ENCODE measurements at places on chromosomes 7 and 10.

DNA sequence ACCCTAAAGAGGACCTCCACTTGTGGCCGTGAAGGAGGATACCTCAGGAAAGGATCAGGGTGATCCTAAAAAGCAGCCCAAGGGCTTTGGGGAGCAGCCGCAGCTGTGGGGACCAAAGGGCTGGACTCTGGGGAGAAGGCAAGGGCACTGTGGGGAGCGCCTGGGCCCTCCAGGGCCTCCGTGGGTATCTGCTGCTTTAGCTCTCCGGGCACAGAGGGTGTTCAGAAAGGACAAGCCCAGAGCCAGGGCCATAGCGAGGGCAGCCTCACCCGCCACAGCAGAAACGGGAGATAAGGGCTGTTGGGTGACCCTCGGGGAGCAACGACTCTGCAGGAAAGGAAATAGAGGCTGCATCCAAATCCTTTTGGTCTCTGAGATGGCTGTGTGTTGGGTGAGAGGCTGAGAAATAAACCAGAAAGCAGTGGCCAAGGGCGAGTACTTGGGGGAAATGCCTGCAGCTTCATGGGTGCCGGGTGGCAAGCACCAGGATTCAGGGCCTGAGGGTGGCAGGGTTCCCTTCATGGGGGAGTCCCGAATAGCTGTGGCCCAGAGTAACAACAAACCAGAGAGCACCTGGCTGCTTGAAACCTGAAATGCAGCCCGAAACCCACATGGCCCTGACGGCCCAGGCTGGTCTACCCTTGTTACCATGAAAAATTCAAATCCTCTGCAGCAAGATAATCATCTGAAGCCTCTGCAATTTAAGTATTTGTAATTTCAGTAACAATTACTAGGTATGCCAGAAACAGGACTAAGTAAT is 95.2 kb downstream of the VIPR2 start:
- no peak for DNase-seq

GRCh38 chr7:155326385-155326784 is 28.7 kb downstream of the INSIG1 start:
- DNase-seq: no peak

- no peak for DNase-seq
Observed at GRCh38 chr10:60042914-60043313, 136.6 kb upstream of the CCDC6 start.

DNA sequence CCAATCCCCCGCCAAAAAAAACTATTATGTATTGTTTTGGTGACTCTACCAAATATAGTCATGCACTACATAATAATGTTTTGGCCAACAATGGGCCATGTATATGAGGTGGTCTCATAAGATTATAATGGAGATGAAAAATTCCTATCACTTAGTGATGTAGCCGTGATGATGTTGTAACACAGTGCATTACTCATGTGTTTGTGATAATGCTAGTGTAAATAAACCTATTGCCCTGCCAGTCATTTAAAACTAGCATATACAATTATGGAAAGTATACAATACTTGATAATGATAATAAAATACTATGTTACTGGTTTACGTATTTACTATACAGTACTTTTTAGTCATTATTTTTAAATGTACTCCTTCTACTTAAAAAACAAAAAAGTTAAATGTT is 101.5 kb downstream of the SLC25A40 start:
- DNase-seq: no peak

DNA sequence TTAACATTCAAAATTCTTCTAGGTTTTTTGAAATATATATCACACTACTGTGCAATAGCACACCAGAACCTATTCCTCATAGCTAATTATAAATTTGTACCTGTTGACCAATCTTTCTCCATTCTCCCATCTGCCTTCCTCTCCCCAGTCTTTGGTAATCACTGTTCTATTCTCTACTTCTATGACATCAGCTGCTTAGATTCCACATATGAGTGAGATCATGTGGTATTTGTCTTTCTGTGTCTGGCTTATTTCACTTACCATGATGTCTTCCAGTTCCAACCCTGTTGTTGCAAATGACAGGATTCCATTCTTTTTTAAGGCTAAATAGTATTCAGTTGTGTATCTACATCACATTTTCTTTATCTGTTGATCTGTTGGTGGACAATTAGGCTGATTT is 54.4 kb upstream of the CCDC6 start:
- no peak for DNase-seq
